ENCODE measurements at places on chromosomes 4 and X.

- no peak for DNase-seq
Measured at GRCh38 chr4:142882159-142882558, 36.1 kb upstream of the INPP4B start.

DNA sequence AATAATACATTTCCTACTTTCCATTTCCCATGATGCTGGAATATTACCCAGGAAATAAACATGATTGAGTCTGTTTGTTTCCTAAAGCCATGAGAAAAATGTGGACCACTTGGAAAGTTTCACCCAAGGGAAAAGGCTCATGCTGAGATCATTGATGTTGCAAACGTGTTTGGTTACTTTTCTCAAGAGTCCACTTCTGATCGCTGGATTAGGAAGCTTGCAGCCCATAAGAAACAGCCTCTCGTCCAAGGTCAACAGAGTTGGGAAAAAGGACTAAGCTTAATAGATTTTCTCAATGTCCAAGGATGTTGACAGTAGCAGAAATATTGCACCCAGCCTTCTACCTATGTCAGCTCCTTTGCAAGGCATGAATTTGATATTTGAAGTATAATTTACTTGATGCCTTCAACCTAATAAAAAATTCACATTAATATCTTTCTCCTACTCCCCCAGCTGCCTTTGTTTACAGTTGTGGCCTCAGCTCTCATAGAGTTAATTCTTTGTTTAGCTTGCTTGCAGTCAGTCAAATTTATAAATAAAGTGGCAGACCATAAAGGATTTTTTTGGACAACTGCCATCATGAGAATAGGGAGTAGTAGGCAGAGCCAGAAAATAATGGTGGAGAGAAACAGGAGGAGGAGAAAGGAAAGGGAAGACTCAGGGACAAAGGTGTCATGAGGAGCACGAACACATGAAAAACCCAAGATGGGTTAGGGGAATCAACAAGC is 65.6 kb upstream of the BLTP1 start:
- DNase-seq: no peak

DNA sequence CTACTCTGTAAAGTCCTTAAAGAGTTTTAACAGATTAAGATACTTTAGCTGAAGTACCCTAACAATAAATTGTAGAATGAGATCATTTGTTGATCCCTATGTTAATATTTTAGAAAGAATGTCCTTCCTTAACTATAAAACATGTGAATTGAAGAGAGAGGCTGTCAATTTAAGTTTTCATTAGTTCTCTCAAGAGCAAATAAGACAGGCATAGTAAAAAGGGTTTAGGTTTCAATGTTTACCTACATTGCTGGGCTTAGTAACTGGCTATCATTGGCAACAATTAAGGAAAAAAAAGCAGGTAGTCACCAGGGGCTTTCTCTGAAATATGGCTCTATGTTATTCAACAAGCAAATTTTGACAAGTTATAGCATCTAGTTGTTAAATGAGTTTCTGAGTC is 91.5 kb downstream of the ATRX start:
- DNase-seq: no peak

GRCh38 chr4:126899331-126899801 is 733.4 kb upstream of the INTU start:
- no peak for DNase-seq

DNA sequence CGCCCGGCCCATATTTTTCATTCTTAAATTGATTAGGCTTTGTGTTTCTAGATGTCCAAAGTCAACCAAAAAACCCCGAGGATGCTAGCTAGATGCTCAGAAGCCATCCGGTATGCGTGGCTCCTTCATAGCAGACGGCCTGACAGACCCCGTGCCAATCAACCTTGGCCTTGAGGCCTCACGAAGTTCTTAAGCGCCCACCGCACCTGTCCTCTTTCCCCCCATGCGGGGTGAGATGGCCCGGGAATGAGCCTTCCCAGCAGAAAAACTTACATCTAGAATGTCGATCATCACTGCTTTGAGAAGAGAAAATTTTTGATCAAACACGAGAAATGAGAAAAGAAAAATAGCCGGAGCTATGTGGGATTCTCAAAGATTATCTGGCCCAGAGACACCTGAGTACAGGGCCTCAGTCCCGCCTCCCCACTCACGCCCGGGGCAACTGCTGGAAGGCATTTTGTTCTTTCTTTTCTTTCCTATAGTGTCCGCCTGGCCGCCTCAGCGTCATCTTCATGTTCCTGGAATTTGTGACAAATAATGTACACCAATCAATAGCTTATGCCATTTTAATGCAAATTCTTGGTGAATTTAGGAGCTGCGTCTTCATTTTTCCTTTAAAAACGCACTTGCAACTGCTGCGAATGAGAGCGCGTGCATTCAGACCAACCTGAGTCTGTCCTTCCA is 1.6 kb upstream of the NAT8L start:
- no peak for DNase-seq

- no peak for DNase-seq
Measured at GRCh38 chr4:55297346-55297745, 48.7 kb upstream of the SRD5A3 start.

- DNase-seq: peak; percentile 26
Measured at GRCh38 chr4:83074086-83074704, 39.2 kb downstream of the COPS4 start.

DNA sequence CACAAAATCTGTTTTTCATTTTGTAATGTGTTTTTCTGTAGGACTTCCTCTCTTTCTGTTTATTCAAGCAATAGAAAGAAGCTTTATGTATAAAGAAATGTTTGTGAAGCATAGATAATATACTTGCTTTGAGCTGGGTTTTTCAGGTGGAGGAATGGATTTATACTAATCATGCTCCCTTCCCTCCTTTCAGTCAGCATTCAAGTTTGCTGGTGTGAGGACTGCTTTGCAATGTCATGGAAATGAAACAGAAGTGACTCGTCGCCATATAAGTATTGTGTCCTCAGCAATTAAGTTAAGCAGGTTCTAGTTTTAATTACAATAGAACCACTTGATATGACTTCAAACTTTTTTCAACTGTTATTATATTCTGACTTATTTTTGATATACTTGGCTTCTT is 1447.1 kb downstream of the PCDH19 start:
- no peak for DNase-seq

DNA sequence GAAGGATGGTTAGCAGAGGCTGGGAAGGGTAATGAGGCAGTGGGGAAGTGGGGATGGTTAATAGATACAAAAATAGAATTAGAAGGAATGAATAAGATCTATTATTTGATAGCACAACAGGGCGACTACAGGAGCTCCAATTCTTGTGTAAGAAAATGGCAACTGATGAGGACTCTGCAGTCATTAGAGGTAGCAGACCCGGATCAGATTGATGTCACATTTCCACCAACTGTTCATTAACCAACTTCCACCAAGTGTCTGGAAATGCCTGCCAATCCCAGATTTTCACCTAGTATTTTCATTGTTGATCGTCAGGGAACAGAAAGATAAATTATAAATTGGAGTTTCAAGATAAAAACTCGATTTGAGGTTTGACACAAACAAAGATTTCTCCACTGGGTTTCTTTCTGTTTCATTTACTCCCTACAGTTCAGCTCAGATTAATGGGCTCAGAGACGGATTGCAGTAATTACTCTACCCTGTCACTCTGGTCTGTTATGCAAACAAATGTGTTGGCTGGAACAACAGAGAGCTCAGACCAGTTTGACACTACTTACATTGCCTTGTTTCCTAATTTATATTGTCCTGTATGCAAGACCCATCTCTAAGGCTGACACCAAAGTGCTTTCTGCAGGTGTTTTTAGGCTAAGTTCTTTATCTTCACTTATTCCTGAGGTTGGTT is 909.2 kb upstream of the PRKX start:
- DNase-seq: no peak

DNA sequence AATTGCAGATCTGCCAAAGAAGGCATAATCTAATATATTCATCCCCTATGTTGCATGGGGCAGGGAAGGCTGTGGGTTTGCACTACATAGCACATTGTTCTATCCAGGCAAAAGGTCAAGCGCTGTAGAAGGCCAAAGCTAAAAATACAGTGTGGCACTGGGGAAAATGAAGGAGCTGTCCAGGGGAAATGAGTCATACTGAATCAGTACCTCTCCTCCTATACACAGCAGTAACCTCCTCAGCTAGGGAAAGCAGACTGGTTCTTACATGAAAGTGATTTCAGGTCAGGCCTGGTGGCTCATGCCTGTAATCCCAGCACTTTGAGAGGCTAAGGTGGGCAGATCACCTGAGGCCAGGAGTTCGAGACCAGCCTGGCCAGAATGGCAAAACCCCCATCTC is 31.0 kb upstream of the SLC25A4 start:
- no peak for DNase-seq

- peak; percentile 68 for DNase-seq
Measured at GRCh38 chr4:2931512-2932301, 31.5 kb downstream of the NOP14 start.

DNA sequence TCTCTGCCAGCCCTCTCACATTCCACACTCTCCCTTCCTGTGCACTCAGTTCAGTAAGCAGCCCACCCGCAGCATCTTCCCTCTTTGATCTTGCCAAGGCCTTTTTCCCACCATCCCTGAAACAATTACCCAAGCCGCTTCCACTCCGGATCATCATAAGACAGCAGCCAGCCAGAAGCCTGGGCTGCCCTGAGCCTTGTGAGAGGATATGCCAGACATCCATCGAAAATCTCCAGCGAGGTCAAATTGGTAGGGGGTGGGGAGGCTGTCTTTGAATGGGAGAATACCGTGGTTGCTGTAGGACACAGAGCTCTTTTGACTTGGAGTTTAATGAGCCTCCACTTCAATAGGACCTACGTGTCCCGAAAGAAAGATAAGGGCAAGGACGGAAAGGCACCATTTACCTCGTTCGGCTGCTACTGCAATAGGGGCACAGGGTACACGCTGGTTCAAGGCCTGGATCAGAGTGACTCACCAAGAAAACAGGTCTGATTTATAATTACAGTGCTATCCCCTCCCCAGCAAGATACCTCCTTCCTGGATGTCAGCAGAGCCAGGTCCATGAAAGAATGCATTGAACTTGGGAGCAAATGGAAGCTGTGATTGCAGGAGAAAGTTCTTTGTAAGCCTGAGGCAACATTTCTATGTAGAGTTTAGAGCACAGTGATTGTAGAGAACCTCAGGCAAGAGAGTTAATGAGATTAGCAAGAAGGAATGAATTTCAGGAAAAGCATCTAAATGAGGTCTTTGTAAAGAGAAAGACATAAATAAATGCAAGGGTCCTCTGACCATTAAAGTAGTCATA is 39.5 kb downstream of the AMOT start:
- no peak for DNase-seq

- no peak for DNase-seq
Measured at GRCh38 chr4:80711956-80712355, 318.6 kb upstream of the BMP3 start.

DNA sequence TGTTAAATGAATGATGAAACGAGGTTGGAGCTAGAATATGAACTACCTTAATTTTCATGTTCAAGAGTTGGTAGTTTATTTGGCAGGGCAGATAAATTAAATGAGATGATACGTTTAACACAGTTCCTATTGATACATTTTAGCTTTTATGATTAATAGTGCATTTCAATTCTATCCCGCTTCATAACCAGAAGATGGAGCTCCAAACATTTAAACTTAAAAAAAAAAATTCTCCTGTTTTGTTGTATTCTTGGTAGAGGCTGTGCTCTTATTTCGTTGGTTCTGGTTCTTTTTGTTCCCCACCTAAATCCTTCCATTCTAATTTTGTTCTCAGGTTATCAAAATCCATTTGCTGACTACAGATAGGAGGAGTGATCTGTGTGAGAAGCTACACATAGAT is 71.8 kb upstream of the PTPN13 start:
- DNase-seq: no peak

DNA sequence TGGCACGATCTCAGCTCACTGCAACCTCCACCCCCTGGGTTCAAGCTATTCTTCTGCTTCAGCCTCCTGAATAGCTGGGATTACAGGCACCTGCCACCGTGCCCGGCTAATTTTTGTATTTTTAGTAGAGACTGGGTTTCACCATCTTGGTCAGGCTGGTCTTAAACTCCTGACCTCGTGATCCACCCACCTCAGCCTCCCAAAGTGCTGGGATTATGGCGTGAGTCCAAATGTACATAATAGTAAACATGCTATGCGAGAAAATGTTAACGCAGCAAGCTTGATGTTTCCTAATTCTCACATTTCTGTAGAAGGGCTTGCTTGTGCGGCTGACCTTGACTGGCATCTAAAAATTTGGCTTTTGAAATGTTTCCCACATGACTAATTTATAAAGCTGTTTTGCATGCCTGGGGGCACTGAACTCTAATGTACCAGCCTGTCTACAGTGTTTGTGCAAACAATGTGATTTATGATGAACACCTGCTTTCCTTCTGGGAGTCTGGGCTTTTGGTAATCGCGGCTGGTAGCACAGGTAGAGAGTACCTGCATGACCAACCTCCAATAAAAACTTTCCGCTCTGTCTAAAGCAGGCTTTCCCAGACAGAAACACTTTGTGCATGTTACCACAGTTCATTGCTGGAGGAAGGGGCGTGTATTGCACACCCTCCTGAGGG is 216.8 kb downstream of the IL15 start:
- no peak for DNase-seq

DNA sequence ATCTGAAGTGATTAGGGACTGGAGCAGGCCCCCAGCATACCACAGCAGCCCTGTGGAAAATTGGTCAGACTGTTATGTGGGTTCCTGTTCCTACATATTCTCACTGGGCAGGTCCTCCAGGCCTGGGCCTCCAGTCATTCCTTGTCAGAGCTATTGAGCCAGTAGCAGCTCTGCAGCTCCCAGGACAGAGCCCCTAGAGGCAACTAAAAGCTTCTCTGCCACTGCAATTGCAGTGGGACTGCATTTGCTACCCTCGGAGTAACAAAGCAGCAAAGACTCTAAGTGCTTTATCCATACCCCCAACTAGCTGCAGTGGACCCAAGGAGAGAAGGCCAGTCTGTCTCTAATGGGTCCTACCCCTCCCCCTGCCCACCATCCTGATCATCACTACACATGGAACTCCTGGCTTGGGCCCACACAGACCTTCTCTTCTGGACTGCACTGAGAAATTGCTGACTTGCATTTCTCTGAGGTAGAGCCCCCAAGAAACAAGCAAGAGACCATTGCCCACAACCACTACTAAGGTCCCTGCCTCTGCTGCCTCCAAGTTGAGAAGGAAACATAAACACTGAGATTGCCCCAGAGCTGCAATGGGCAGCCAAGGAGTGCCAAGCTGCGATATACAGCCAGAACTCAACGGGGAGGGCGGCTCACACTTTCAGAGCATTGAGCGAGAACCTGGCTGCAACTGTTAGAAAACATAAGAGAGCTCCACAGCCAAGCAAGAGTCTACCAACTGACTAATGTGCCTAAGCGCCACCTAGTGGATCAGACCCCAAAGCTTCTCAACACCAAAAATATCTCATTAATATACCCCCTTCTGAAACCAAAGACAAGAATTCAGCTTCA is 738.7 kb upstream of the NDST4 start:
- DNase-seq: no peak

GRCh38 chr4:112648263-112649054 is 11.5 kb downstream of the LARP7 start:
- DNase-seq: no peak
